Stimulated activated CD8-positive, alpha-beta memory T cell treated with anti-CD3 and anti-CD28 coated beads, Interleukin-4, amount 100 ng/mL, for 24 hours (primary cell): ENCODE measurements at places on chromosomes 12 and 14.
A peak's percentile ranks its signal among the peaks of the same experiment; 100 is the strongest.

- no peak for DNase-seq
Measured at GRCh38 chr12:106814714-106815113, 40.2 kb downstream of the RIC8B start.

GRCh38 chr14:70189456-70190077 is 816 bp upstream of the SLC8A3 start:
- no peak for DNase-seq

DNA sequence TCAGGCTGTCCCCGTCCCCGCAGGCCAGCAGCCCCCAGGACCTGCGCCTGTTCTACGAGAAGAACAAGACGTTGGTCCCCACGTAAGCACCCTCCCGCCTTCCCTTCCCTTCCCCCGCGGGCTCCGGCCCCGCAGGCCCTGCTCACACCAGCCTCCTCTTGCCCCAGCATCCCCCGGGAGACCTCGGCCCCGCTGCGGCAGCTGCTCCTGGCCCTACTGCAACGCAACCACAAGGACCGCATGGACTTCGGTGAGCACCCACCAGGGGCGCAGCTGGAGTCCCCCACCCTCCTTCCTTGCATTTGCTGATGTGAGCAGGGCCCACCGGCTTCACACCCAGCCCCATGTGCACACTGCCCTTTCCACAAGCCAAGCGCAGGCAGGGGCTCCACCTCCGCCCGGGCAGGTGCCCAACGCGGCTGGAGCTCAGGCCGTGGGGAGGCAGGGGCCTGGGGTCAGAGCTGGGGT is 15.4 kb downstream of the ULK1 start:
- DNase-seq = no peak

GRCh38 chr12:131347345-131347714 is 363.6 kb upstream of the SFSWAP start:
- DNase-seq = no peak

DNA sequence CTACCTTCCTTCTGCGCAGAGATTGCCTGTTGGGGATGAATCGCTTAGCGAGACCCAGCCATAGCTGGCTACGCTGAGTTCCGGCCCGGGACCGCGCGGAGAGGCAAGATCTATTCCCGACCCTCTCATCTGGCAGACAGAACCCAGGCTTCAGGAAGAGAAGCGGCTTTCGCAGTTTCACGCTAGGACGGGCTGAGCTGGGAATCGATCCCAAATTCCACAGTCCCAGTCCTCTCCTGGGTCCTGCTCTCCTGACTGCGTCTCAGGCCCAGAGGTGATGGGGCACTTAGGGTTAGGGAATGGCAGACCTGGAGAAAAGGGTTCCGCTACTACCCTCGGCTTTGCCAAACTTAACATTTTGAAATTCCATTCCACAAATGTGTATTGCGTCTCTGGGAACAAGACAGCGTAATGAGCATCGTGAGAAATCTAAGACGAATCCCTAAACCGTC is 2.8 kb downstream of the PTPN21 start:
- DNase-seq = no peak

DNA sequence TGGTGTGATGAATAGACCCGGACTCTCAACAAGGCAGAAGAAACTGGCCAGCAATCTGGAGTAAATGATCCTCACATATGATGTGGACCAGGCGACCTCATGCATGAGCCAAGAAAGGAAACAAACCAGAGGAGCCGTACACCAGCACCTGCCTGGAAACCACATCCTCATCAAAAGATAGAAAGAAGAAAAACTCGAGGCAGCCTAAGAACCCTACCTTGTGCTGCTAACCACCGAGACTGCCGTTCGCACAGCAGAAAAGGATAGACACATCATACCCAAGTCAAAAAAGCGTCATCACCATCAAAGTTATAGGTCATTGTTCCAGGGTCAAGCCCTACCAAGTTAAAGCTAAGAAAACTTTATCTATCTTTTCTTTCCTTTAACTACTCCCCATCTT is 66.7 kb downstream of the RESF1 start:
- peak; percentile 1 for DNase-seq

GRCh38 chr12:114355389-114356088 is 50.4 kb downstream of the TBX5 start:
- DNase-seq = no peak

- DNase-seq = no peak
Measured at GRCh38 chr12:1108276-1108675, 117.3 kb downstream of the ERC1 start.

GRCh38 chr14:89406941-89407340 is 10.1 kb downstream of the FOXN3 start:
- no peak for DNase-seq

DNA sequence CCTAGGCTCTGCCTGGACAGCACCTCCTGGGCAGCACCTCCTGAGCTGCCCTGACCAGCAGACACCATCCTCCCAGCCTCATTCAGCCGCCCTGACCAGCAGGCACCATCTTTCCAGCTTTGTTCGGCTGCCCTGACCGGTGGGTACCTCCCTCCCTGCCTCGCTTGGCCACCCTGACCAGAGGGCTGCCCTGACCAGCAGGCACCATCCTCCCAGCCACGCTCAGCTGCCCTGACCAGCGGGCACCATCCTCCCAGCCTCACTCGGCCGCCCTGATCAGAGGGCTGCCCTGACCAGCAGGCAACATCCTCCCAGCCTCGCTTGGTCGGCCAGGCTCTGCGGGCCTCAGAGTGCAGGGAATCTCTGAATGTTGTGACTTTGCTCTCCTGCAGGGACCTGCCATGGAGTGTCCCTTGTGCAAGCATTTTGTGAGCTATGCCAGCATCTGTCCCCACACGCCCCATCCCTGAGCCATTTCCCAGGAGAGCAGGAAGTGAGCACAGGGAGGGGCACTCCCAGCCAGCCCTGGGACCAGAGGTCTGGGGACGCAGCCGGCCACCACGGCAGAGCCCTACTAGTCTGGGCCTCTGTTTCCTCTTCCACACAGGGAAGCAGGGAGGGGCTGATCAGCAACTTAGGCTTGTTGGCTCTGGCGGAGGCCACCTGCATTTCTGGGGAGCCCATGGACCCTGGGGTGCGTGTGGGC is 265.5 kb downstream of the SEC23A start:
- no peak for DNase-seq

DNA sequence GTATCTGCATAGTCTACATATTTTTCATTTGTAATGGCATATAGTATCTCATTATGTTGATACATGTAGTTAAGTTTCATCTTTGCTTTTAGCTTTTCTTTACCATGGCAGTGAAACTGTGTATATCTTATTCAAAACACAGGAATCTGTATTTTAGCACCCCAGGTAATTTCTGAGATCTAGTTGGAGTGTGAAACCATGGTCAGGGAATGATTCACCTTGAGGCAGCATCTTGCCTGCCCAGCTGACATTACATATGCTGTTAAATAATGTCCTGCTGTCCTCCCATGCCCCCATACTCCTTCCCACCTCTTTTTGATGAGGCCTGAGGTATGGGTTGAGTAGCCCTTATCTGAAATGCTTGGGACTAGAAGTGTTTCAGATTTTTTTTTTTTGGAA is 125.4 kb upstream of the ATF1 start:
- no peak for DNase-seq

- DNase-seq = no peak
Measured at GRCh38 chr12:107992870-107993451, 136.1 kb upstream of the WSCD2 start.

GRCh38 chr12:110234331-110234751 is 46.7 kb upstream of the ATP2A2 start:
- DNase-seq = no peak

DNA sequence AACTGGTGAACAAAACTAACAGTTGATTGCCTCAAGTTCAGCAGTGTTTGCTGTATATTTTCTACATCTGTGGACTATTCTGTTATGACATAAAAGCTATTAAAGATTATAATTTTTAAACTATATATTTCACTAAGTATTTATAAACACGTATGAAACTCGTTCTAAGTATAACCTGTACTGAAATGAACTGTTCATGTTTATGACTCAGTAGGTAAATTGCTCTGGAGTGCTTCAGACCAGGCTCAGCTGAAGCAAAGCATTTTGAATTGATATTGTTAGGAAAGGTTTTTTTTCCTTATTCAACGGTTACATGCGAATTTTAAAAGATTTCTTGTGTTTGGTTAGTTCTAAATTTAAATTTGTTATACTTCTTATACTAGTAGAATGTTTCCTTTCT is 151.3 kb downstream of the RAD51B start:
- DNase-seq = no peak

DNA sequence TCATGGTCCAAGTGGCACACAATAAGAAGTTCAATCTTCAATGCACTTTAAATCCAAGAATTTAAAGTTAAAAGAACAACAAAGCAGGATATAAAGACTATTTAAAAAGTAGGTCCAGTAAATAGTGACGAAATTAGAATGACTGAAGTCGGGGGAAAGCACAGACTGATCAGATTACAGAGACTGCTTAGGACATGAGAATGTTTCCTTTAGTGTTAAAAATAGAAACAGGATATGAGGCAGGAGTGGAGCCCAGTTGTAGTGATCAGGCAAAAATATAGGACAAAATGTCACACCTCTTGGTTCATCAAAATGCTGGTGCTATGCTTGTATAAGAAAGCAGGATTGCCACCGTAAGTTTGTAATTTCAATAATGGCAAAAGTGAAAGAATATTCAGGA is 52.2 kb upstream of the CD163 start:
- DNase-seq = no peak

DNA sequence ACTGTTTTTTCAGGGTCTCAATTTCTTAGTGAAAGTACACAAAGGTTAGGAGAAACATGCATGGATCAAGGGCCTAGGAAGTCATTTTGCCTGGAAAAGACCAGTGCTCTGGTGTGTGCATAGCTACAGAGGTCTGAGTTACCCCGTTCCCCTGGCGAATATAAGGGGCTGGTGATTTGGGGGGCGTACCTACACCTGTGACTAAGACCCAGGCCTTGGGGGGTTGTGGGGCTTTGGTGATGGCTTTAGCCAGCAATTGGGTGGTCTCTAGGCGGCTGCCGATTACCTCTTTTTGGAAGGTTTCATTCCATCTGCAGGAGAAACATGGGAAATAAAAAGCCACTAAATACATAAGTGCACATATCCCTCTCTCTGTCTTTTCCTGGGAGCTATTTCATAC is 1.1 kb downstream of the SDR39U1 start:
- DNase-seq = no peak

DNA sequence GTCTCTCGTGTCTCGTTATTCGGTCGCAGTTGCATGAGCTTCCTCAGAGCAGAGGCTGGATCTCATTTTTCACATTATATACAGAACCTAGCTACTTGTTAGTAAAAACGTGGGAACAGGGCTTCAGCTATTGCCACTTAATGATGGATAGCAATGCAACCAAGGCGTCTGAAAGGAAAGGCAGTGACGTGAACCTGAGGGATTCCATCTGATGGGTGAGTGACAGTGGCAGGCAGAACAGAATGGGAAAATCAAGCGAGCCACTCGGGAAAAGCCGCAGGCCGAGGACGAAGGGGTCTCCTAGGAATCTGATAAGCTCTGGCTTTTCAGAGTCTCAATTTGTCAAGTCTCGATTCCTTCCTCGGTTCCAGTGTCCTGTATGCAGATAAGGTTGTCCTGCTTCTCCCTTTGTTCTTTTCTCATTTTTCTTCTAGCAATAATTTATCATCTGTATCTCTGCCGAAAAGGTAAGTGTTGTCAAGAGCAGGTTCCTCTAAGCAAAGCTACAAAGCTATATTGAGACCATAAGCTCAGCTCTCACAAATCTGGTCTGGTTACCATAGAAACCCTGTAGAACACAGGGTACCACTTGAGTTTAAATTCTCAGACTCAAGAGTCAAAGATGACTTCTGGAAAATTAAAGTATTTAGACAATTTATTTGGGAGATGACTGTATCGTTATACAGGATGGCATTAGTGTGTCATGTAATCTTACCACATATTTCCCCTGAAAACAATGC is 416.6 kb downstream of the GLT1D1 start:
- DNase-seq = no peak

- no peak for DNase-seq
Measured at GRCh38 chr12:70722584-70723343, 85.5 kb upstream of the PTPRB start.

DNA sequence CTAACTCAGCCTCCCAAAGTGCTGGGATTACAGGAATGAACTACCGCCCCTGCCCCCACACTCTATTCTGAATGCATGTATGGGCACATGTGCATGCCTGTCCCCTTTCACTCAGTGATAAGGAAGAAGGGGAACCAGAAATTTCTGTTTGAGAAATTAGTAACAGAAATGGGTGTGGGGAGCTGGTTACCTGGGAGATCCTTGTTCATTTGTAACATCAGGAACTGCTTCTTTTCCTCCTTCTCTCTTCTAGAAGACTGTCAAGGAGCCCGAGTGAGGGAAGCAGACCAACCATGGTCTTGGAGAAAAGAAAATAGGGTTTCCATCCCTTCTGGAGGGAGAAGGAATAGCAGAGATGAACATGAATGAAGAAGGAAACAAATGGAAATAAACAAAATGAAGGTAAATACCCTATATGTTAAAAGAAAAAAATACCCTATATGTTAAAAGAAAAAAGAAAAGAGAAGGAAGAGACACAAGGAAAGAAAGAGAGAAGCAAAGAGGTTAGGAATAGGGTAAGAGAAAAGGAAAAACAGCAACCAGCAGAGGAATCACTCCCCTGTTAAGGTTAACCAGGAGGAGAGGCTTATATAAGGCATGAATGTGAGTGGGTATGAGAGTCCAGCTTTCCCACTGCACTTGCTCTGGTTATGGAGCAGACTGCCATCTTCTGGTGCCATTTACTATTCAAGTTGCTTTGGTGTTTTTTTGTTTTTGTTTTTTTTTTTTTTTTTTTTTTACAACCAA is 3.3 kb downstream of the PPP1R3E start:
- DNase-seq = no peak

GRCh38 chr14:67490196-67490595 is 1.7 kb upstream of the TMEM229B start:
- DNase-seq = no peak

DNA sequence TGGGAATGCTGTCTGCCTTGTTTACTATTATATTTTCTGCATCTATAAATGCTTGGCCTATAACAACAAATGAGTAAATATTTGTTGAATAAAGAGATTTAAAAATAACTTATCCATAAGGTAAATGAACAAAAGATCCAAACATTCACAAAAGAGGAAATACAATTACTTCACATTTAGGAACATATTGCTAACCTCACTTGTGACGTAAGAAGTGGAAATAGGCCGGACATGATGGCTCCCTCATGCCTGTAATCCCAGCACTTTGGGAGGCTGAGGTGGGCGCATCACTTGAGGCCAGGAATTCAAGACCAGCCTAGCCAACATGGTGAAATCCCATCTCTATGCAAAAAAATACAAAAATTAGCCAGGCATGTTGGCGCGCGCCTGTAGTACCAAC is 25.7 kb upstream of the CKAP4 start:
- DNase-seq = no peak

DNA sequence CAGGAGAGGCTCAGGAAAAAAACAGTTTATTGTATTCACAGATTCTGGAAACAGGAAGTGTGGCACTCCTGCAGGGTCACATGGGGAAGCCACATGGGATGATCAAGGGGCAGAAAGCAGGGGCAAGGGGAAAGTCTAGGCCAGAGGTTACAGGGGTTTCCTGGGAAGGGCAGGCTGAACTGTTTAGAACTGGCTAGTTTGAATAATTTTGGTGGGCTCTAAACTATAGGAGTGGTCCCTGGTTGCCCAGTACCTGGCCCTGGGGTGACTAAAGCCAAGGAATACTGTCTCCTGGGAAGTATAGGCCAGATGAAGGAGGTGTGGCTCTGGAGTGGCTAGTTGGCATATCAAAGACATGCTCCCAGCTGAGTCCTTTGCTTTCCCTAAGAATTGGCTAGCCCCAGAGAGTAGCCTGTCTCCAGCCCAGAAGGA is 169.2 kb downstream of the SLC41A2 start:
- no peak for DNase-seq
